Activated CD4-positive, alpha-beta T cell treated with anti-CD3 and anti-CD28 coated beads, Interleukin-2, amount 50 U/mL, for 16 hours (primary cell): ENCODE measurements at places on chromosomes 11 and 22.

GRCh38 chr11:36349351-36350136 lies 53.5 kb downstream of the PRR5L start:
- no peak for DNase-seq

DNA sequence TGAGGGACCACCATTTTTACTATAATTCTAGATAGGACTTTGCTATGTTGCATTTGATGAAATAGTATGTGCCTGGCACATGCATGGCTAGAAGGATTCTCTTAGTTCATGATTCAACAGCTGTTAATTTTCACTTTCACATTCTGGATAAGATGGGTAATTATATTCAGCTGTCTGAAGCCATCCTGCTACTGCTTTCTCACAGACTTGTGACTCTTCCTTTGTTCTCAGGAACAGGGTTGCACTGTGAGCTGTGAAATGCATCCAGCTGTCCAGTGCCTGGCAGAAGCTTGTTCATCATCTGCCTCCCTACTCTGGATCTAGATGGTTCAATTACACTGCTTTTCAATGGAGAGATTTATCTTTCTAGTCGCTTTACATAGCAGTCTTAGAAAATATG lies 610.1 kb upstream of the ANO5 start:
- no peak for DNase-seq

DNA sequence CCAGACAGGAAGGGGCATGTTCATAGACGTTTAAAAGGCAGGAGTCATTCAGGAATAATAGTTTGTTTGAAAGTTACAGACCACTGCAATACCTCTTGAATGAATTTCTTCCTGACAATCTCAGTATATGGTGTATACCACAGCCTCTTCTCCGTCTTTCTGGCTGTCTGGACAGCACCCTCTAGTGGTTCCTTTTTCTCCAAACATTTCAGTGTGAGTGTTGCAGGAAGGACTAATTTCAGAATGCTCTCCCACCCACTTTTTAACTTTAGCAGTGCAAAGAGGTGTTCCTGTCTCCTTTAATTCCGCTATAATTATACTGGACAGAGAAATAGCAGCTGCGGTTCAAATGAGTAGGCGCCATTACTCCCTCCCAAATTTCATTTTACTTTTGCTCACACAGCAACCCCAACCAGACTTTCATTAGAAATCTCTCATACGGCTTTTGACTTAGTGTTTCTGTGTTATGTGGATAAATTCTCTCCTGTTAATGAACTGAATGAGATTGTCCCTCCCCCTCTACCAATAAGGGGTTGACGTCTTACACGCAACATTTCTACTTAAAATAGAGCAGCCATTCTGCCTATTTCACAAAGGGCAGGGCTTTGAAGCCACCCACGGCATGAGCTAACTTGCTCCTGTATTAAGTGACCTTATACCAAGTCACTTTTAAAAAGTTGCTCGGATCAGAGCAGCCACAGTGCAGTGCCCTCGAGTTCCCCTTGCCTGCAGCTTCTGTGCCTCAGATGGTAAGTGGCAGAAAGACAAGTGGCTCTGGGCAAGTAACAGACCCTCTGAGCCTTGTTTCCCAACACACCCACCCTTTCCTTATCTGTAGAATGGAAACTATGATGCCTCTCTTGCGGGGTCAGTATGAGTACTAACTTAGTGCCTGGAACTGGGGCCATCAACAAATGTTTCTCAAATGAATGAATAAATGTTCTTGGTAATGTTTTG lies 368.6 kb downstream of the OPCML start:
- peak; percentile 46 for DNase-seq

- DNase-seq, result no peak
Observed at GRCh38 chr11:124168796-124169195, 14.3 kb upstream of the OR10D3 start.

- DNase-seq, result no peak
Observed at GRCh38 chr11:73465871-73466270, 89.7 kb downstream of the RELT start.
